Effector CD4-positive, alpha-beta T cell (primary cell): ENCODE measurements at places on chromosomes 3 and 15.

DNA sequence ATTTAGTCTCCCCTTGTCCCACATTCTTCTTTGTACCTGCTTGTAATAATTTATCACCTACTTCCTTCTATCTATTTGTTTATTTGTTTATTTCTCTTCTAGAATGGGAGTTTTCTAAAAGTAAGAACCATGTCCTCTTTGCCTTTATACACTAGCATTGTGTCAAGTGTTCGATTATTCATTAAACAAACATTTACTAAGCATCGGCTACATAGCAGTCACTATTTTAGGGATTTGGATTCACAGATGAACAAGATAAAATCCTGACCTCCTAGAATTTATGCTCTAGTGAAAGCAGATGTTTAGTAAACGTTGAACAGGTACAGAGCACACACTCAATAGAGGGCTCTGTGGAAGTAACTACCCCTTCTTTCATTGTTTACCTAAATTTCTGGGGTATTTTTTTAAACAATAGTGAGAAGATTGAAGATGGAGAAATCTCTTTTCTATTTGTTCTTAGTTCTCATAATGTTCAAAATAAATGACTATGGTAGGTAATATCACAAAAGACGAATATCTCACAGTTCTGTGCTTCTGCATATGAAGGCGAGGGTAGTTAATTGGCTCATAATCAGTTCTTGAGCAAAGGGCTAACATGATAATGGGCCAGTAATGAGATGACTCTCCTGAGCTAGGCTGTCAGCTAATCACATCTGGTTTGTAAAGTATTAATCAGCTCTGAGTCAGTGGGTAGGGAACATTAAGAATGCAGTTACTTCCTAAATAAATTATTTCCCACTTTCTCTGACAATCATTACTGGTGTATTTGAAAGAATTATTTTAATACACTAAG is 111.9 kb downstream of the SLC9A9 start:
- no peak for DNase-seq

DNA sequence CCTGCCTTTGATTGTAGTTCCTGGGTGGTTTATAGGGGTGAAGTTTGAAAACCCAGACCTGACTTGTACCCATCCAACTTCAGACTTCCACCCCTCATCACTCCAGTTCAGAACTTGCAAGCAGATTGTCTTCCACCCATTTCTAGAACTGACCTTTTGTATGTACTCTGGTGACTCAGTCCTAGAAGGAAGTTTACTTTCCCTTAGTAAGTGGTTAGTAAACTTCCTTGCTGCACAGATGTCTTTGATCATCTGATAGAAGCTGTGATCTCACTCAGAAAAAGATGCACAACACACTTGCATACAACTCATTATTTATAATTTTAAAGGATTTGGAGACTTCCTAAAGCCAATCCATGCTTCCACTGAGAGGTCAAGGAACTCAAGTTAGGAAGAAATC is 368.0 kb downstream of the MFSD1 start:
- no peak for DNase-seq

DNA sequence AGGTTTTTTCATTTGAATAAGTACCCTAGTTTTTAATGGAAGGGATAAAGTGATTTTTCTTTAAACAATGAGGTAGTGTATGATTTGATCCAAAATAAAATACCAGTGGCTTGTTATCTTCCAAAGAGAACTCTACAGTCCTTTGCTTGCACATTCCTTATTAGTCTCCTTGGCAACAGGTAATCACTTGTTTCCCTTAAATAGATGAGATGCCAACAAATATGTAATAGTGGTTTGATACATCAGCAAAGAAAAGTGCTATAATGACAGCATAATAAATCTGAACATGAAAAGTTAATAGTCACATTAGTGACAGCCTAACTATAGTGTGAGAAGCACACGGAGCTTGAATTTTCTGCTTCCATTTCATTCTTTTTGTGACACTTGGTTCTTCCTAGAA is 360.2 kb downstream of the ZNF385D start:
- no peak for DNase-seq

DNA sequence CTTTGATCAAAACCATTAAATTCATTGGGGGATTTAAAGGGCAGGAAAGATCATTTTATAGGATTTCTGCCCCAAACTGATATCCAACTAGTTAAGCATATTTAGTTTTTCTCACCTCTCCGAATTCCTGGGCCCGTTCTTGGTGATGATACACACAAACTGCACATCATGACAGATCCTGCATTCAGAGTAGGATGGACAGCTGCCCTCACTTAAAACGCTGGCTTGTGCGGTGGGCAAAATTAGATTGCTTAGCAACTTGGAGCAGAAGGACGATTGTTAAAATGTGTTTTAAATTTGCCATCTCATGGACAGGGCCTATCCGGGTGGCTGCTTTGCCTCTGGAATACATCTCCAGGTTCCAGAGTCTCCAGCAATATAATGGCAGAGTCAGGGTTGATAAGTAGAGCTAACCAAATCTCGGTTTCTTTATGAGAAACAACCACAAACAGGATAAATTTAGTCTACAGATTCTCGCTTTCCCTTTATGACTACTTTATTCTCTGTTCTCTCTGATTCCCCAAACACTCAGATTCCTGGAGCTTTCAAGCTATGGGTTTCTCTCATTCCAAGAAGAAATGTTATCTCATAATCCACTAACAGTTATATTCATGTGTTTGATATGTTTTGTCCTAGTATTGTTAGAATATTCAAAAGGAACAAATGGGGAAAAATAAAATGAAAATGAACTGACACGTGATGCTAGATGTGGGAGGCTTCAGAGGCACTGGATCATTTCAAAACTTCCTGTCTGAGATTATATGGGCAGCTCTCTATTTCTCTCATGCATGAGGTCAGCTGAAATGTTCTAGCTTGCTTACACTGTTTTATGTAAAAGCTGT is 1014.1 kb upstream of the SEMA6D start:
- no peak for DNase-seq

DNA sequence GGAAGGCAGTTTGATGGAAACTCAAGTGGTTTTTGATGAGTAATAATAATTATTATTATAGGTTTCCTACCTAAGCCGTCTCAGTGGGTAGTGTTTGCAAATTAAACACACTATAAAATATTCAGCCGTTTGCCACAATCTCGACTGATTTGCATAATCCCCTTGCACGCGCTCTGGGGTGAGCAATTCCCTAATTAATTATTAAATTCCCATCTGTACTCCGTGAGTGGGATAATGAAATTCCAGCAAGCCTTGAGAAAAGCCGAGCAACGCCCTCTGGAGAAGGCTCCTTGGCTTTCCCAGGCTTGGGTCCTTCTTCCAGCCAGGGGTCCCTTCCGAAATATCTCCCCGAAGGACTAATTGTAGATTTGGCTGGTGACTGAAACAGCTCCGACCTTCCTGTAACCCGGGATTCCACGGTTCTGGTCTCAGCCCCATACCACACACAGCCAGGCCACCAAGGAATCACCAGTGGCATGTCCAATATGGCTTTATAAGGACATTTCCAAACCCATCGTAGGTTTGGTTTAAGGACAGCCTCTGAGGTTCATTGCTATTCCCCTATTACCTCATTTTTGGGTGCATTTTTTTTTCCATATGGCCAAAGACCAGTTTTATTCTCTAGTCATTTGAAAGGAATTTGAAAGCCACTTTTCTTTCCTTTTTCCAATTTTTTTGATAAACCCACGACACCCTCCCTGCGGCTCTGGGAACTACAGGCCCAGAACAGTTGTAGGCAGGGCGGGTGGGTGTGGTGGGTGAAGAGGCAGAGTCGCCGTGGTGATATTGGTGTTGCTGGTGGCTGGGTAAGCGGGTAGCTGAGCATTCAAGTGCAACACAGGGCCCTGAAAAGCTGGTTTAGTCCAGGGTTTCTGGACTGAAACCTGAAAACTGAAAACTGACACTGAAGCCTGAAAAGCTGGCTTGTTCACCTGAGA is 33.2 kb upstream of the RGMA start:
- DNase-seq, result no peak

GRCh38 chr3:128804811-128805155 is 74.6 kb upstream of the ACAD9 start:
- no peak for DNase-seq

GRCh38 chr3:150906461-150906860 is 1.2 kb upstream of the MINDY4B start:
- no peak for DNase-seq

DNA sequence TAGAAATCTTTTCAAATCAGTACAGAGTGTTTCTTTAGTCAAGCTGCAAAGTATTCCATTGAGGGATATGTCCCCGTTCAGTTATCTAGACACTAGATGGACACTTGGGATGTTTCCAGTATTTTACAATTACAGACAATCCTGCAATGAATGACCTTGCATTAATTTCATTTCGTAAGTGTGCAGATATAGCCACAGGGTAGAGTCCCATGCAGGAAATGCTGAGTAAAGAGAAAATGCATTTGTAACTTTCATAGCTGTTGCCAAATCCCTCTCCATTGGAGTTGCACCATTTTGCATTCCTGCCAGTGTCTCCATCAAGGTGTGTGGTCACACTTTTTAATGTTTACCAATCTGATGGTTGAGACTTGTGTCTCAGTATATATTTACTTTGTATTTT is 92.5 kb downstream of the LIPC start:
- no peak for DNase-seq

DNA sequence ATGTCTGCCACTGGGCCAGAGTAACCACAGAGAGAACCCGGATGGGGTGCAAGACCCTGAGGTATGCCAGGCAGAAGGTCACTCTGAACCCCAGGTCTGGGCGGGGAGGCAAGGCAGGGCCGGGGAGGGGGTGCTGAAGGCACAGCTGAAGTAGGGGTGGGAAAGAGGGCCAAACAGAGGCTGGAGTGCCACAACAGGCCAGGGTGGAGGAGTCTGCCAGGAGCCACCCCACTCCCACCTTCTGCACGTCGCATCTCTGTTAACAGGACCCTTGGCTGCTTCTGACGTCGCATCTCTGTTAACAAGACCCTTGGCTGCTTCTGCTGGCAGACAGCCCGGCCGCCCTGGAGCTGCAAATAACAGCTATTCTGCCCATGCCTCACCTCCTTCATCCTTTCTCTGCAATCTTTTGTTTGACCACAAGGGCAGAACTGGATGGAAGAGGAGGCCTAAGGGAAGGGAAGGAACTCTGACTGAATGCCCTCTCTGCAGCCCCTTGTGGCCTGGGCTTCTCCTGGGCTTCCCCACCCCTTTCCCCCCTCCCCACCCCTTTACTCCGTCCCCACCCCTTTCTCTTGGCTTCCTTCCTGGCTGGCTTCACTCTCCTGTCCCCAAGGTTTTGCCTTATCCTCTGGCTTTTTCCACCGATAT is 20.6 kb upstream of the FBLN2 start:
- no peak for DNase-seq

DNA sequence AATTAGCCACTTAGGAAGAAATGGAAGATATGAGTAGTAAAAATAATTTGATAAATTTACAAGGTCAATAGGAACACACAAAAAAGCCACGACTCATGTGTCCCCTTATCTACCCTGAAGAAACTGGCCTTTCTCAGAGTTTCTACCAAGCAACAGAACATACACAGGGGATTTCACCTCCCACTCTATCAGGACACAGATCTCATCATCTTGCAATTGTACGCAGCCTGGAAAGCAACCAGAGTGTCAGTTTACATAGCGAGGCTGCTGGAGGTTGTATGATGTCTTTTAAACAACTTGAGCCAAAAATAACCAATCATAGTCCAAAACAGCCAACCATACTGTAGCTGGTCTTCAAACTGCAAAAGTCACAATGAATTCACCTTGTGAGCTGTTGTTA is 19.7 kb upstream of the LMOD3 start:
- no peak for DNase-seq

- DNase-seq, result no peak
Observed at GRCh38 chr3:128007033-128007424, 45.2 kb upstream of the SEC61A1 start.

- DNase-seq, result no peak
Observed at GRCh38 chr3:116033516-116033915, 410.2 kb downstream of the GAP43 start.

DNA sequence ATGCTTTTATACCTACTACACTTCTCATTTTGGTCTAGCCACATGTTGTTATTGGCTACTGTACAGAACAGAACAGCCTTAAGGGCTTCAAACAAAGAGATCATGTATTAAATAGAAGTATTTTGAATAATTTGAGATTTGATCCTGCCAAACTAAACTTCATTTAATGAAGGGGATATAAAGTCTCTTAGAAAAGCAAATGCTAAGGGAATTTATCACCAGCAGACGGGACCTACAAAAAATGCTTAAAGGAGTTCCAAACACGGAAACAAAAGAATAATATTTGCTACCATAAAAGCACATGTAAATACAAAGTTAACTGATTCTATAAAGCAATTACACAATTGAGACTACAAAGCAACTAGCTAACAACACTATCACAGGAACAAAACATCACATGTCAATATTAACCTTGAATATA is 23.6 kb upstream of the FMN1 start:
- DNase-seq, result no peak

DNA sequence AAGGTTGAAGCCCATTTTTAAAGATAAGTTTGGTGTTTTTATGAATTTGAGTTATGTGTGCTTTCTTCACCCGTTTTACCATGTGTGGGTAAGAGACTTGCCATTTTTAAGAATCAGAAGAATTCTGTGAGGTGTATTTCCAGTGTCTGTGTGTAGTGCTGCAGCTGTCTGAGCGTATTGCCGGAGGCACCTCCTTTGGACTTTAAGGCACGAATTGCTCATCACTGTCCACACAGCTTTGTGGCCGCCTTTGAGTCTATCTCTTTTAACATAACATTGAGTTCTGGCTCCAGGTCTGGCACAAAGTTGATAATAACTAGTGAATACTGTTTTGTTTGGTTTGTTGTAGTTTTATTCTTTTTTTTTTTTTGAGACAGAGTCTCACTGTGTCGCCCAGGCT is 25.8 kb downstream of the SCG5 start:
- no peak for DNase-seq

DNA sequence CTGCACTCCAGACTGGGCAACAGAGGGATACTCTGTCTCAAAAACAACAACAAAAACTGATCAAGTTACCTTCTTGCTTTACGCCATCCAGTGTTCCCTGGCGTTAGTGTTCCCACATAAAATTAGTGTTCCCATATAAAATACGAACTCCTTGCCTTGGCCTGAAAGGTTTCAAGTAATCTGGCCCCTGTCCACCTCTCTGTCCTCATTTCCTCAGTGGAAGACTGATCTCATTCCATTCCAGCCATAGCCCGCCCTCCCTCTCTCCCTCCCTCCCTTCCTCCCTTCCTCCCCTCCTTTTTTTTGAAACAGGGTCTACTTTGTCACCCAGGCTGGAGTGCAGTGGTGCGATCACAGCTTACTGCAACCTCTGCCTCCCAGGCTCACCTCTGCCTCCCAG is 2.8 kb upstream of the CAND2 start:
- no peak for DNase-seq

GRCh38 chr15:43144512-43144911 is 11.1 kb downstream of the TMEM62 start:
- no peak for DNase-seq

DNA sequence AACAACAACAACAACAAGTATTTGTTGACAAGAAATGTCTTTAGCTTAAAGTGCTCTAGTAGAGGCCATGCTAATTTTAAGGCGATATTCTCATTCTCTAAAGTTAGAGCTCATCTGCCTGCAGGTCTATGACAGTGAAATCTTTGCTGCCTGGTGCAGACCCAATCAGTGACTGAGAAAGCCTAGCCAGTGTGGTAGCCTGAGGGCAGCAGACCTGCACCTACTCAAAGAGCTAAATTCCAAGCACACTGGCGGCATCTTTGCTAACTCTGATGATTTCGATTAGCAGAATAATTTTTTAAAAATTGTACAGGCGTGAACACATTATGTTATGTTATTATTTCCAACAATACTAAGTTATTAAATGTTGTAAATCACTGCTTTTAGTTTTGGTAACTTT is 228.8 kb upstream of the RGMA start:
- DNase-seq, result no peak

- no peak for DNase-seq
Observed at GRCh38 chr3:131503320-131503635, 507 bp upstream of the MRPL3 start.

- DNase-seq, result no peak
Observed at GRCh38 chr3:114856835-114857234, 290.3 kb downstream of the ZBTB20 start.
